NCI-H1105 treated with DMSO at 0.1 percent for 48 hours (cell line): ENCODE measurements at places on chromosomes 16 and 17.

DNA sequence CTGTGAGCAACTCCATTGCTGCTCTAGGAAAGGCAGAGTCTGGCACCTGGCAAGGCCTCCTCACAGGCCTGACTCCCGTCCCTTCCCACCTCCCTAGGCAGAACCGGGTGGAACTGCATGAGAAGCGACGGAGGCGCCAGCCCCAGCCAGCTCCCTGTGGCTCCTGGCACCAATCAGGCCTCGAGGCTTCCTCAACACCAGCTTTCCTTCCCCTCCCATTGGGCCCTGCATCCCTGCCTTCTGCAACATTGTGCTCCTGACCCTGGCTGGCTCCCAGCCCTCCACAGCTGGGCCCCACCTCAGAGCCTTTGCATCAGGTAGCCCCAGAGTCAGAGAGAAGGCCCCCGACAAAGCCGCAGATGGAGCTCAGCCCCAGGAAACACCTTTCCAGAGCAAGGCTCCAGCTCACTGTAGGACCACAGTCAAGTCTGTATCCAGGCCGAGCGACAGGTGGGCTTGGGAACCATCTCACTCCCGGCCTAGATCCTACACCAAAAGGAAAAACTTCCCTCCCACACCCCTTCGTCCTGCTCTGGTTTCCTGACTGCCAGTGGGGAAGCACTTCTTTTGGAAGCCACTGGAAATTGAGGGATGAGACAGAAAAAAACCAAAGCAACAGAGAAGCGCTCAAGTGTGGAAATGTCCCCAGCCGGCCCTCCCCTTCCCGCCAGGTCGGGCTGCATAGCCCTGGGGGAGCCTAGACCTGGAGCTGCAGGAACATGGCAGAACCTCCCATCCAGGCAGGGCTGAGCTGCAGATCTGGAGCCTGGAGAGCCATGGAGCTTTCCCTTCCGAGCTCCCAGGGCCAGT lies 31.0 kb downstream of the LRRC75A start:
- DNase-seq = no peak

DNA sequence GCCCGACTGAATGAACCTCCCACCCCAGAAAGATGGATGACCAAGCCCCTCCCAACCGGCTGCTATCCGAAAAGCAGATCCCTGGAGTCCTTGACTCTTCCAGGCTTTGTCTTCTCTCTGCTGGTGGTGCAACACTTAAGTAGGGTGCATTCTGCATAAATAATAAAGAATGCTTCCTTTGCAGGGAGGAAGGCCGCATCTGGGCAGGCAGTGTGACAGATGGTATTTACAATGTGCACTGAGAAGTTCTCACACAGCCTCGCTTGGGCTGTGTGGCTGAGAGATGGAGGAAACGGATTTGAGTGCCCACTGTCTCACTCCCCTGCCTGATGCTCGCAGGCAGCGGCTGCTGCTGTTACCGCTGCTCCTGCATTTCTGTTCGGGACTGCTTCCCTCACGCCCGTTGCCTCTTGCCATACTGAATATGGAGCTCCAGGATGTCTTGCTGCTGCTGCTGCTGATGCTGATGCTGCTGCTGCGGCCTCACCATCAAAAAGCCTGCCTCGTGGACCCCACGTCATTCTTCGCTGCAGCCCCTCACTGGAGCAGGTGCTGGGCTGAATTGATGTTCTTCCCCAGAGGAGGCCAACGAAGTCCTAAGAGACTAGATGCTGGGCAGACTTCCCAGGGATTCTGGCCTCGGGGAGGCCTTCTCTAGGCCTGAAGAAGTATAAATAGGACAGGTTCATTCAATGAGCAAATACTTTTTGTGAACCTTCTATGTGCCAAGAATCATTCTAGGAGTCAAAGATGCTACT lies 7.1 kb upstream of the RHBDL3 start:
- DNase-seq = no peak

DNA sequence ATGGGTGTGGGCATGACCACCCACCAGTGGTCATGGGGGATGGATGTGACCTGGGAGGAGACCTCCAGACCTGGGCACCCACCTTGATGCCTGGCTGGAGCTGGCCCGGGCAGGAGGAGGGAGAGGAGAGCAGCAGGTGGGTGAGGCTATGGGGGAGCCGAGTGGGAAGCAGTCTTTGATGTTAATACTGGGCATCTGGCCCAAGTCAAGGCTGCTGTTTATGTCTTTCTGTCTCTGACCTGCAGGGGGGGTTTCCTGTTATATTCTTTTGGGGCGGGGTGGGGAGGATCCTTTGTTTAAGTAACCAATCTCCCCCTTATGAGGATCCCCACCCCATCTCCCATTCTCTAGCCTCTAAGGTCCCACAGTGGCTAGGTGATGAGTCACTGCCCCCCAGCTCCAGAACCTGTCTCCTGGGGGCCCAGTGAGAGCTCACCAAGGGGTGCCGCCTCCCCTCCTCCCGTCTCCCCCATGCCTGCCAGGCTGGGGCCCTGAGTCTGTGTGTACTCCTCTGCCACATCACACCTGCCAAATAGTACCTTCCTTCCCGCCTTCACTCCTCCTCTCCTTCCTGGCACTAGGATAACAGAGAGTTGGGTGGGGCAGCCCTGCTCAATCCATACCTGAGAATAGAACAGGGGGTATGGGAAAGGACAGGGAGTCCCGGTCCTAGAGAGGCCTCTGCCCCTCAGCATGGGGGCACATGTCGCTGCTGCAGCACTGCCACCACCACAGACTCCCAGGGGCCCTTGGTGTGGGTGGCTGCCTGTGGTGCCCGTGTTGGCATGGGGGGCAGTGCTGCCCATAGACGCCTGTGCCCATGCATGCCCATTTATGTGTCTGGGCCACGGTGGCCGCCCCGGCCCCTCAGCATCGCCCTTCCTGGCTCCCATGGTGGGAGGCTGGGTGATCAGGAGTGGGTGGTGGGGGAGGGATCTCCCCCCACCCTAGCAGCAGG lies 7.3 kb downstream of the THRA start:
- DNase-seq = peak; percentile 68

GRCh38 chr17:45918241-45918745 lies 23.9 kb downstream of the MAPT start:
- no peak for DNase-seq

- DNase-seq = no peak
Measured at GRCh38 chr17:4480929-4481898, 17.5 kb upstream of the SPNS2 start.

- DNase-seq = no peak
Measured at GRCh38 chr17:74239172-74239571, 25.8 kb downstream of the TTYH2 start.

DNA sequence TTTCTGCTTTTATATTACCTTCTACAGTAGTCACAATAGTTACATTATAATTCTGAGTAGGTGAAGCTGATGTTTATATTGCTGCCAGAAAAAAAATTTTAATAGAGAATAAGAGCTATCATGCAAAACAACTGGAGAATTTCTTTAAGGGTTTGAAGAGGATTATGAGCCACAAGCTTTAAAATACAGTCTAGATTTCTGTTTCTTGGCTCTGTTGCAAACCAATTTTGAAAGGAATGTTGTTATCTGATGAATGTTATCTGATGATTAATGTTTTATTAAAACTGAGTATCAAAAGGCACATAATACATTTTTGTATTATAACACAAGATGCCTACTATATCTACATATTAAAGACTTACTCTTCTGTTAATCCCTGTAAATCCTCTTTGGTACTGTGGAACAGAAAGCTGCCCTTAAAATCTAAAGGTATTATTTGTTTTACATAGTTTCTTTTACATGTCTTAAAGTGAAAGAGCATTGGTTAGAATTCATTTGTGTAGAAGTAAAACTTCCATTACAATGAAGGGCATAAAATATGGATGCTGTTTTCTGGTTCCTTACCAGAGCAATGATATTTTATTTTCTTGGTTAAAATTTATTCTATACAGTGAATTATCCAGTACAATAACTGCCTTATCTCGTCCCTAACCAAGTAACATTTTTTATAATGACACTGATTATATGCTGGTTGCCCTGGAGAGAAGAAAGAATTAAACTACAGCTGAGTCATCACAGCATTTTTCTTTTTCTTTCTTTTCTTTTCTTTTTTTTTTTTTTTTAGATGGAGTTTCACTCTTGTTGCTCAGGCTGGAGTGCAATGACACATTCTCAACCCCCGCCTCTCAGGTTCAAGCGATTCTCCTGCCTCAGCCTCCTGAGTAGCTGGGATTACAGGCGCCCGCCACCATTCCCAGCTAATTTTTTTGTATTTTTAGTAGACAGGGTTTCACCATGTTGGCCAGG lies 205.7 kb downstream of the TANC2 start:
- DNase-seq = no peak

DNA sequence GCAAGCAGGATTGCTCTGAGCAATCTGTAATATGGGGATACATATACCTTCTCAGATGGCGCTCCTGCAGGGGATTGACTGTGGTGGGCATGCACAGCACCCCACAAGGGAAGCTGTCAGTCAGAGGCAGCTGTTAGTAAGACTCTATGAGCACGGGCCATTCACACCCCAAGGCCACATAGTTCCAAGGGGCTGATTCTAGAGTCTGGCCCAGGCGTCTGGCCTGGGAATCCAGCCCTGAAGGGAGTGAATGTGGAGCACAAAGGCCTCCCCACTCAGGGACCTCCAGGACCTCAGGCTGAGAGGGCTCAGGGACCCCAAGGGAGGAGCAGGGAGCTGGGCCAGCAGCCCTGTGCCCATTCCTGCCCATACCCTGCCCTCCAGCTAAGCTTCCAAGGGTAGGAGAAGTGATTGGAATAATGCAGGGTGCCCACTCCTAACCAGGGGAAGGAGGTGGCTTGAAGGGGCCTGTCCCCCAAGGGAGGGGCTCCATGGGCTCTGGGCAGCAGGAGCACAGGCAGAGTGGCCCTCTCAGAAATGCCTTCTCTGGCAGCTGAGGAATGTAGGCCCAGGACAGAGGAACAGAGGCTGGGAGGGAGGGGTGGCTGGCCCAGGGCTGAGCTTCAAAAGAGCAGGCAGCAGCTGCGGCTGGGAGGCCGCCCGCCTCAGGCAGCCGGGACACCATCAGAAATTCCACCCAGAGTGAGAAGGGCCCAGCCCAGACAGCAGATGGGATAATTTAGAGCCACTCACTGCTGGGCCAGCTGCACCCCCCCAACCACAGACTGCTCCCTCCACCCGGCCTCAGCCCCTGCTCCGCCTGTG lies 48.9 kb upstream of the MRPS23 start:
- DNase-seq = no peak

DNA sequence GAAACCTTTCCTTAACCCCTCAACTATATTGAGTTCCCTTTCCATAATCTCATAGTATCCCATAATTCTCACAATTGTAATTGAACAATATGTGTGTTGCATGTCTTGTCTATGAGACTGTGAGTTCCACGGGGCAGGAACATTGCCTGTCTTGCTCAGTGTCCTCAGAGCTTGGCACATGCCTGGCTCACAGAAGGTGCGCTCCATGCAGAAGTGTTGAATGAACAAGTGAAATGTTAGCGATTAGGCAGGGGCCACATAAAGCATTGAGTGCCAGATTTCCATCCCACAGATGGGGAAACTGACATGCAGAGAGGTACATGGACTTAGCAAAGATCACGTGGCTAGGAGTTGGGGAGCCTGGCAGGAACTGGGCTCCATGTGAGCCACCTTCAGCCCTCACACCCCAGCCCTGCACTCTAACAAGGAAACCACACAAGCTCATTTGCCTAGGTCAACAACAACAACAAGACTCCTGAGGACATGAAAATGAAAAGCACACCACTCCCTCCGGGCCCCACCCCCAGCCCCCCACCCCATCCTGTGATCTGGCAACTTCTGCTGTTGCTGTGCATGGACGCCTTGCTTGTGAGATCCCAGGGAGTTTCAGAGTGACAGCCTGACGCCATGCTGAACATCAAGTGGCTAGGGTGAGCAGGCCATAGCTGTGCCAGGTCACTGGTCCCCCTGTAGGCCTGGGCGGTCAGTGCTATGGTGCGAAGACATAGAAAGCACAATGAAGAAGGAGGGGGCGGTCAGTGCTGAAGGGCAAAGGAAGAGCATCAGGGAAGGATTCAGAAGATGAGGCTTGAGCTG lies 5.0 kb downstream of the PIK3R5 start:
- no peak for DNase-seq

GRCh38 chr16:81531419-81531821 lies 86.8 kb downstream of the CMIP start:
- no peak for DNase-seq

DNA sequence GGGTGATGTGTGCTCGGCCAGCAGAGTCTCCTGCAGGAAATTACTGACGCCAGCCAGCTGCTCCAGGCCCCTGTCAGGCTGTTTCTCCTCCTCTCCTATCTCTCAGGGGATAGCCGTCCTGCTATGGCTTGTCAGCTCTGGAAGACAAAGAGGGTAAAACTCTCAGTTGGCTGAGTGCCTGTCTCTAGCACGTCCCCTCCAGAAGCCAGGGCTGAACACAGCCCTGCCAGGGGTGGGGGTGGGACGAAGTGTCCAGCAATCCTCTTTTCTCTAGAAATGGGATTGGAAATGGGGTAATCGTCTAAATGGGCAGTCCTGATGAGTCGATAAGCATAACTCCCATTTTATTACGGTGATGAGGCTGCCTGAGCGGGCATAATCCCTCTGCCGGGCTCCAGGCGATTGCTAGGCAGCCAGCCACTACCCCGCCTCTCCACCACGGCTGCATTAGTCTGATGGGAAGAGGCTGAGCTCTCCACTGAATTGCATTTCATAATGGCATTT lies 89.1 kb upstream of the GNAO1 start:
- peak; percentile 99 for DNase-seq

DNA sequence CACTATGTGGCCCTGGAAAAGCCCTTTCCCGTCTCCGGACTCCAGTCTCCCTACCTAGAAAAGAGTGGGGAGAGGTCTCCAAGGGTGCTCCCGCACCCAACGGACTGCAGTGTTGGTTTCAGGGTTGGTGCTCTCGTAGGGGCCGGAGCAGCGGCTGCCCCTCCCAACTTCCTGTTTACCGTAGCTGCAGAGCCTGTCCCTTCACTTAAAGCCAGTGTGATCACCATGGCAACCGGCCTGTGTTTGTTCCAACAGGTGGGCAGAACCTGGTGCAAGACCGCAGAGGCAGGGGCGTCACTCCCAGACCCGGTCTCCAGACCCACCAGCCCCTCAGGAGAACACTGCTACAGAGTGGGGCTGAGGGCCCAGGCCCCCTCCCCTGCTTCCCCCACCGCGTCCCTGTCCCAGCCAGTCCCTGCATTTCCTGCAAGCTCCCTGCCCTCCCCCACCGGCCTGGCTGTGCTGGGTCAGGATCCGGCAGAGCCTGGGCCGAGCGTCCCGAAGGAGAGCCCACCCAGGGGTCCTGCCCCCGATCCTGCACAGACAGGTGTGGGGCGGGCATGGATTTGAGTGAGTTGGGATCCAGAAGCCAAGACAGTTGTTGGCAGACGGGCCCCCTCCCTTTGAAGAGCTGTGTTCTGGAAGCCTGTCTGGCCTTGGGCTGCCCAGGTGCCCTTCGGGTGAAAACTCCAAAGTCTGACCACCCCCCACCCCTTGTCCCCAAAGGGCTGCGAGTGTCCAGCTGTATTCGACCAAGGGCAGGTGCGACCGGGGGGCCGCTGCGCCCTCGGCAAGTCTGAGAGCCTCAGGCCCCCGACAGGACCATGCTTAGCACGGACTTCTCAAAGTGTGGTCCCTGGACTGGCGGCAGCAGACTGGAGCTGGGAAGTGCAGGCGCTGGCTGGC lies 1.5 kb upstream of the BAIAP3 start:
- peak; percentile 4 for DNase-seq

- DNase-seq = peak; percentile 33
Measured at GRCh38 chr17:69414408-69415274, at the start of gene MAP2K6. TSS of gene MAP2K6 (plus strand) at chr17:69414697. CDS start at chr17:69414985, 288 bp downstream.

- DNase-seq = no peak
Measured at GRCh38 chr17:4582691-4583090, 1.6 kb upstream of the SMTNL2 start.

- DNase-seq = no peak
Measured at GRCh38 chr16:23288726-23289512, 13.2 kb upstream of the SCNN1B start.
